ENCODE measurements at places on chromosomes 7 and 10. TPM values are rescaled to one million over a fixed set of nuclear protein-coding genes. Genes with fewer than 3 reads are reported as not detected.

DNA sequence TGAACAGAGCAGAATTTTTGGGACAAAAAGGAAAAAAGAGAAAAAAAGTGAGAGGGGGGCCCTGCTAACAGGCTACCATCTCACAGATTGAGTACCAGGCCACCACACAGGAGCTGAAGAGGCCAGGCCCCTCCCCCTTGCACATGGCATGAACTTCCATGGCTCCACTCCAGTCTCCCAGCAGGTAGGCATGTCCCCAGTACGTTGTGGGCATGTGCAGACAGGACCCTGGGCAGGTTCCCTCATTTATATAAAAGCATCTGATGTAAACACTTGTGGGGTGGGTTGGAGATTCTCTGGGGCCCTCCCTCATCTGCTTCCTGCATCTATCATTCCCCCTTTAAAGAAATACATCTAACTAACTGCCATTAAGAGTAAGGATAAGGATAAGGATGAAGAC lies 45.0 kb upstream of the AKR1C1 start:
- no peak overlapping the region for H3K27ac ChIP-seq
- H3K36me3 ChIP-seq = no peaks in the 10 kb centered on the region

GIMAP7 gene
- not detected for total RNA-seq

- H3K27ac ChIP-seq = no peak overlapping the region
- peak; percentile 16 for DNase-seq
- no peak overlapping the region for H3K4me3 ChIP-seq
- no peaks in the 10 kb centered on the region for H3K36me3 ChIP-seq
- no peaks in the 10 kb centered on the region for H3K27me3 ChIP-seq
Observed at GRCh38 chr10:128036746-128037543, 89.3 kb downstream of the MKI67 start.

SNCG gene
- total RNA-seq = 10.6 TPM

DNA sequence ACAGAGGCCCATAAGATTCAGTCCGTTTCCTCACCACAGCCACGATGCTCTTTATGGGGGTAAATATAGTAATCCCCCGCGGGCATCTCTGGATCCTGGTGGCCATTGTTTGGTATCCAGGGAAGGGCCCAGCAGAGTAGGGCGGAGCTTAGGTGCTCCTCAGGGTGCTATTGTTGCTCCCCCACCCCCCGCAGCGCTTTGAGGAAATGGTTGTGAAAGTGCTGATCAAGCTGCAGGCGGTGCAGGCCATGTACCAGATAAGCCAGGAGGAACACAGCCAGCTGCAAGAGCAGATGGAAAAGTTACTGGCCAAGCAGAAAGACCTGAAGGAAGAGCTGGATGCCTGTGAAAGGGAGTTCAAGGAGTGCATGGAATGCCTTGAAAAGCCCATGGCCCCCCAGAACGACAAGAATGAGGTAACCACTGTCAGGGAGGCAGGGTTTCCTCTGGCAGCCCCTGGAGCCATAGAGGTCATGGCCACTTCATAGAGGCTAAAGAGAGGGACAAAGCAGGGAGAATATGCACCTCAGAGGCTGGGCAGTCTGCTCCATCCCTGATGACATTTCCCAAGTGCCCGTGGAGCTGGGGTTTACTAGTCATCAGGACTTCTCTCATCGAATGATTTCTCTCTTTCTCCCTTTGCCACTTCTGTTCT lies 17.6 kb upstream of the FLNC start:
- no peak for DNase-seq
- H3K36me3 ChIP-seq = peaks cover 4% of the 10 kb centered on the region
- H3K4me3 ChIP-seq = no peak overlapping the region
- no peak overlapping the region for H3K27ac ChIP-seq
- no peaks in the 10 kb centered on the region for H3K27me3 ChIP-seq
- H3K4me1 ChIP-seq = peaks cover 10% of the 10 kb centered on the region

SEMA3C gene
- 116 TPM for total RNA-seq

SPDYE1 gene
- total RNA-seq = not detected

GRCh38 chr7:14321947-14322346 lies 332.5 kb upstream of the ETV1 start:
- no peaks in the 10 kb centered on the region for H3K4me1 ChIP-seq
- DNase-seq = no peak
- H3K36me3 ChIP-seq = no peaks in the 10 kb centered on the region
- no peak overlapping the region for H3K27ac ChIP-seq

DNA sequence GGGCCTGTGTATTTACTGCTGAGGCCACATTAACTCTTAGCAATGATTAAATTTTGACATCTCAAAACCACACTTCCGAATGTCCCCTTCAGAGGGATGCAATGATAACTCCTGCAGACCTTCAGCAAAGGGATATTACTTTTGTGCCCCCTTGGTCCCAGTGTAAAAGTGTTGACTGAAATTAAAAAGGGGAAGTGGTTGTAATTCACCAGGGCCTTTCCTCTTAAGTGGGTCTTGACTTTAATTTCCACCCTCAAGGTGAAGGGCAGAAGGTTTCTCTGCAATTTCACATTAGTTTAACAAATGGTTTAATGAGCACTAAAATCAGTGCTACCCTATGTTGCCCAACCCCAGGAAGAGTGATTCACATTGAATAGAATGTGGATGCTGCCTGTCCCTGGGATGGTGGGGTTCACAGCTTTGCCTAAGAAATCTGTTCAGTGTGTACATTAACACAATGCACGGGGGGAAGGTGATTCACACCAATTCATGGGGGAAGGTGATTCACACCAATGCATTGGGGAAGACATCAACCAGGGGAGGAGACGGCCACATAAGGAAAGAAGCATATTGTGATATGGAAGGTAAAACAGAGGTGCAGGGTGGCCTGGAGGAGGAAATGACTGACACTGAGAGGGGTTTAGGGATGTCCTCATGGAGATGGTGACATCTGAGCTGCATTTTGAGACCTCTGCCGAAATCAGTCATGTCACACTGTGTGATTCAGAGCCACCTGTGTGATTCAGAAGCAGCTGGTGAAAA lies 19.4 kb upstream of the TNS3 start:
- H3K27ac ChIP-seq = peak overlapping the region; percentile 97
- peak; percentile 96 for DNase-seq
- no peak overlapping the region for H3K4me3 ChIP-seq
- peaks cover 39% of the 10 kb centered on the region for H3K4me1 ChIP-seq
- H3K36me3 ChIP-seq = no peaks in the 10 kb centered on the region
- no peaks in the 10 kb centered on the region for H3K27me3 ChIP-seq

- H3K4me3 ChIP-seq = no peak overlapping the region
- no peaks in the 10 kb centered on the region for H3K36me3 ChIP-seq
- no peaks in the 10 kb centered on the region for H3K4me1 ChIP-seq
- H3K27me3 ChIP-seq = no peaks in the 10 kb centered on the region
- no peak for DNase-seq
Observed at GRCh38 chr7:10677668-10678232, 295.9 kb upstream of the PHF14 start.

BBS9 gene
- 9.5 TPM for total RNA-seq

DNA sequence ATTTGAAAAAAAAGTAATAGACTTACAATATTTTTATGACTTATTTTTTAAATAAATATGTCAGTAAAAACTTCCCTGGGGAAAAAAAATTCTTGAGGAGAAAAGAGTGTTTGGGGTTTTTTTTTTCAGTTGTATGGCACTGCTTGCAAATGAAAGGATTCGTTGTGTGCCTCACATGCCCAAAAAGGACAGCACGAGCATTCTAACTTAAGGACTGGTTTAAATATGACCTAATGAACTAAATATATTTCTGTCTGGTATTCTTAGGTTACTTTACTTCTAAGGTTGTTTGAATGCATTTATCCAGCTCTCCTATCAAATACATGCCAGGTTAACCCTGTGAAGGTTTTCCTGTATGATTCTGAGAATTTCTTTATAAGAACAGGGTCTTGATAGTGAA lies 988 bp upstream of the CD36 start:
- H3K4me1 ChIP-seq = peaks cover 11% of the 10 kb centered on the region
- H3K4me3 ChIP-seq = no peak overlapping the region
- no peak for DNase-seq
- H3K27me3 ChIP-seq = no peaks in the 10 kb centered on the region
- H3K27ac ChIP-seq = no peak overlapping the region

GRCh38 chr10:76082956-76083355 lies 651.5 kb downstream of the LRMDA start:
- H3K4me1 ChIP-seq = peaks cover 2% of the 10 kb centered on the region
- no peaks in the 10 kb centered on the region for H3K36me3 ChIP-seq

PRPS1L1 gene
- total RNA-seq = not detected

DNA sequence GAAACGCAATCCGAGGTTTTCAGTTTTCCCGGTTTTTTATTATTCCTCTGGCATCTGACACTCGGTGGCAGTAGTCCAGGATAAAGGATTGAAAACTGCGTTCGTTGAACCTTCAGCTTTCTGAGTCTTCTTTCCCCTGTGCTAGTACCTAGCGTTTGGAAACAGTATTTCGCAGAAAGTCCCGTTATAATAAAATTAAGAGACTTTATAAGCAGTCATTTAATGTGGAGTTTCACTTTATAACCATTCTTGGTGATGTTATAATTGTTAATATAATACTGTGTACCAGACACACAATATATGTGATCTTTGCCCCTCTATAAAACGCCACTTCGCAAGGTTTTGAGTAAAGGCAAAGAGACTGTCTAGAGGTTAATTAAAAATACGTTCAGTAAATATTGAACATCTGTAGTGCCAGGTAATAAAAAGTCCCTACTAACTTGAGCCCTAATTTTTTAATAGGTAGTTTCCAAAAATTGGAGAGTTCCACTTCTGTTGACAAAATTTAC lies 874 bp downstream of the CISD1 start:
- H3K4me1 ChIP-seq = peaks cover 2% of the 10 kb centered on the region
- no peak for DNase-seq
- H3K27ac ChIP-seq = peak overlapping the region; percentile 57
- H3K27me3 ChIP-seq = no peaks in the 10 kb centered on the region
- peak overlapping the region; percentile 64 for H3K4me3 ChIP-seq

DNA sequence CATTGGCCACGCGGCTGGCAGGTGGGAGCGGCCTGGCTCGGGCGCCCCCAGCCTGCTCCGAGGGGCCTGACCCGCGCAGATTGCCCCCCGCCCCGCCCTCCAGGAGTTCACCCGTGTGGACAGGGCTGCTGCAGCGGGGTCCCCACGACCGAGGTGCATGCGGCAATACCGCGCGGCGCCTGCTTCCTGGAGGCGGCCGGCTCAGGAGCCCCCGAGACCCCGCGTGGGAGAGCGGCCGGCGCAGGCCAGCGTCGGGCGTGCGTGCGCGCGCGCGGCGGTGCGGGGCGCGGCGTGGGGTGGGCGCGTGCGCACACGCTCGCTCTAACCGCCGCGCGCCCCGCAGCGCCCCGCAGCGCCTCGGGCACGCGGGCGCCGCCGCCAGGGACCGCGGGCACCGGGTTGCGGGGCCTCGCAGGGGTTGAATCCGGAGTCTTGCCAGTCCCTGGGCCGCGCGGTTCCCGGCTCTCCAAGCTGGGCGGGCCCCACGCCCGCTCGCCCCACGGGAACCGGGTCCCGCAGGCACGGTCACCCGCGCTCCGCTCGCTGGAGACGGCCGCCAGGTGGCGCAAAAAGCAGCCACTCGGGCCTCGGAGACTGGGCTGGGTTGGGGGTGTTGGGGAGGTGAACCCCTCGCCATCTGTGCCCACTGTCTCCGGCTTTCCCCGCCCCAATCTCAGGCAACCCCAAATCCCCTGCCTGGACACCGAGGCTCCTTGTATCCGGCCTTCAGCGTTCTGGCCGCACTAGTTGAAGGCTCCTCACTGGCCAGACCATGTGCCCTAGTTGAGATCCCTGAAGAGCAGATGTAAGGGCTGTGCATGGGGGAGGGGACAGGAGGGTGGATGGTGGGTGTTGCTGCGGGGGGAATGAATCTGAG lies 1.3 kb upstream of the ACHE start:
- H3K4me3 ChIP-seq = no peak overlapping the region
- H3K27ac ChIP-seq = no peak overlapping the region
- no peaks in the 10 kb centered on the region for H3K4me1 ChIP-seq
- H3K36me3 ChIP-seq = no peaks in the 10 kb centered on the region
- no peak for DNase-seq
- peaks cover 41% of the 10 kb centered on the region for H3K27me3 ChIP-seq

WDR11 gene
- total RNA-seq = 61.9 TPM

DNA sequence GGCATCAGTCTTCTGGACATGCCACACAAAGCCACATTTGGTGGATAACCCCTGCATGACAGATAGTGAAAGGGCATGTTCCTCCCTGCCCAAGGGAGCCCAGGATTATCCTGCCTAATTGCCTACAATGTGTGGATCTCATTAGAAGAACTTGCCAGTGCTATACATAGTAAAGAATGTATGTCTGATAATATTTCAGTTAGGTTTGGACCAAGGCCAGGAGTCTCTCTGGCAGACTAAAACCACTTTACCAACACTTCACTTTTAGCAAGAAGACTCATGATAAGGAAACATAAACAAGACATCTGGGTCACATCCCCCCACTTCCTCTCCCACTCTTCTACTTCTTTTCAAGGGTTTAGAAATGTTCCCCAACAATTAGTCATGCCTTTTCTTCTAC lies 196.7 kb downstream of the MTERF1 start:
- no peaks in the 10 kb centered on the region for H3K4me1 ChIP-seq
- no peaks in the 10 kb centered on the region for H3K36me3 ChIP-seq
- no peaks in the 10 kb centered on the region for H3K27me3 ChIP-seq
- DNase-seq = peak; percentile 22
- H3K4me3 ChIP-seq = no peak overlapping the region
- H3K27ac ChIP-seq = no peak overlapping the region

DNA sequence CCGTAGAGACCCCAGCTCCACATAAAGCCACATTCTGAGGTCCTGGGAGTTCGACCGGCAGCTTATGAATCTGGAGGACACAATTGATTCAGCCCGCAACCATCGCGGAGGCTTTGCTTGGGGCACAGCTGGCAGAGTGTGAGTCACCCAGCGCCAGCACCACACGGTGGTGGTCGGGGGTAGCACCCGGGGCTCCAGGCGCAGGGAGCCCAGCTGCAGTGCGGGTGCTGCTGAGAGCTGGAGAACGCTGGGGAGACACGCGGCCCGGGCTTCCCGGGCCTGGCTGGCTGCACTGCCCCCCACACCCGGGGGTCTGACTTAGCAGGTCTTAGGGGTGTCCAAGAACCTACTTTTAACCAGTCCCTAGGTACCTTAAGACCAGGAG lies 87.9 kb downstream of the PAXIP1 start:
- H3K27me3 ChIP-seq = peaks cover 13% of the 10 kb centered on the region
- no peak for DNase-seq
- H3K4me3 ChIP-seq = no peak overlapping the region
- no peaks in the 10 kb centered on the region for H3K4me1 ChIP-seq

UNCX gene
- not detected for total RNA-seq

- no peak for DNase-seq
- no peak overlapping the region for H3K27ac ChIP-seq
- no peaks in the 10 kb centered on the region for H3K27me3 ChIP-seq
- H3K4me3 ChIP-seq = no peak overlapping the region
- no peaks in the 10 kb centered on the region for H3K4me1 ChIP-seq
Observed at GRCh38 chr10:130627346-130628045, 491.3 kb downstream of the GLRX3 start.
